ENCODE measurements at places on chromosomes 6 and 20.

DNA sequence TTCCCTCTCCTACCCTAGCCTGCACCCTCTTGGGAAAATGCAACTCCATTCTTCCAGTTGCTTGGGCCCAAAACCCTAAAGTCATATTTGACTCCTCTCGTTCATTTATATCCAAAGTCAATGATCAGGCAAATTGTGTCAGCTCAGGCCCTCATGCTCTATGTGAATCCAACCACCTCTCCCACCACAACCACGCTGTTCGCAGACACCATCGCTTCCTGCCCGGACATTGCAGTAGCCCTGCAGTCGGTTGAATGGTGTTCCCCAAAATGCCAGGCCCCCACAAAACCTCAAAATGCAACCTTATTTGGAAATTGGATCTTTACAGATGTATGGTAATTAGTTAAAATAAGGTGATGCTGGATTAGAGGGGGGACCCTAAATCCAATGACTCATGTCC lies 98.3 kb downstream of the PREX1 start:
- no peak for DNase-seq

- DNase-seq, result no peak
These were observed 57.3 kb downstream of the DLL1 start for GRCh38 chr6:170233286-170234205.

- DNase-seq, result no peak
These were observed 45.6 kb downstream of the BTBD9 start for GRCh38 chr6:38593998-38594665.

DNA sequence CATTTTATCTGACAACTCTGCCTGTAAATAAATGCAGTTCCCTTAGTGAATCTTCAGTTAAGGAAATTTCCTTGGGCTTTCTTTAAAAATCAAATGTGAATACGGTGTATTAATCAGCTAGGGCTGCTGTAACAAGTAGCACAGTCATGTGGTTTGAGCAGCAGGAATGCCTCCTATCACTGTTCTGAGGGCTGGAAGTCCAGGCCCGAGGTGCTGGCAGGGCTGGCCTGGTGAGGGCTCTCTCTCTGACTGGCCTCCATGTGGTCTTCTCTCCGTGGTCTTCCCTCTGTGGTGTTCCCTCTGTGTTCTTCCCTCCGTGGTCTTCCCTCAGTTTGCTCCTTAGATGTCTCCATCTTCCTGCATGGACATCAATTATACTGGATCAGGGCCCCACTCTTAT lies 124.1 kb downstream of the SMOC2 start:
- no peak for DNase-seq

DNA sequence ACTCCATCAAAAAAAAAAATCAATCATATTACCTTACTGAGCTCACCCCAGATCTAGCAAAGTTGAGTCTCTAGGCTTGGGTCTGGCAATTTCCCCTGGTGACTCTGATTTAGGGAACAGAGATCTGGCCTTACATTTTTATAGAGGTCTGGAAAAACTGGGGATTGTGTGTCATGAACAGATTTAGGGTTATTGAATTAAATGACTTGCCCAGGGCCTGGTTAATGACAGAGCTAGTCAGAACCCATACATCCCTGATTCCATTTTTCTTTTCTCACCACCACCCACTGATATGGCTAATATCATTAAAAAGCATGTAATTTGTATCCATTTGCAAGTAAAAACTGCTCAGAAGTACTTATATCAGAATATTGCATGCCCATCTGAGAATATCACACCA lies 163.4 kb upstream of the OGFRL1 start:
- no peak for DNase-seq

DNA sequence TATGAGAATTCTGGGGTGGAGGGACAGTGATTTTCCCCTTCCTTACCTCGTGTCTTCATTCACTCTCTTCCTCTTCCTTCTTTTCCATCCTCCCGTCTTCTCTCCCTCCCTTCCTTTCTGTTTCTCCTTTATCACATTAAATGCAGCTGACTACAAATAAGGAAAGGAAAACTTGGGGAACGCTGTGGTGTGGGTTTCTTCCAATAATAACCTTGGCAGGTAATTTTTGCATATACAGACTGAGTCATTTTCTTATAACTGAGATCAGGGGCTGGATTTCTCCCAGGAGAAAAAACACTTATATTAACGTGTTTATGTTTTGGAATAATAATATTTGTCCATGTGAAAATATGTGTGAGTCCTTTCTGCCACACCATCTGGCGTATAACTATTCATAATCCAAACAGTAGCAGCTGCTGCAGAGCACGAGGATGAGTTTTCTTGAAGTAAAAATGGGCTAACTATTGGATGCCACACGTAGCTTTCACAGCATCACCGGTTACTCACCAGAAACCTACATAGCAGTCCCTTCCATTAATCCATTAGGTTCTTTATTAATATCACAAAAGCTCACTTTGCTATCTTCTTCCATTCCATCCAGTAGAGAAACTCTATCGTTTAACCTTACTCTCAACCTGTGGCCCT lies 139.2 kb upstream of the SASH1 start:
- no peak for DNase-seq

DNA sequence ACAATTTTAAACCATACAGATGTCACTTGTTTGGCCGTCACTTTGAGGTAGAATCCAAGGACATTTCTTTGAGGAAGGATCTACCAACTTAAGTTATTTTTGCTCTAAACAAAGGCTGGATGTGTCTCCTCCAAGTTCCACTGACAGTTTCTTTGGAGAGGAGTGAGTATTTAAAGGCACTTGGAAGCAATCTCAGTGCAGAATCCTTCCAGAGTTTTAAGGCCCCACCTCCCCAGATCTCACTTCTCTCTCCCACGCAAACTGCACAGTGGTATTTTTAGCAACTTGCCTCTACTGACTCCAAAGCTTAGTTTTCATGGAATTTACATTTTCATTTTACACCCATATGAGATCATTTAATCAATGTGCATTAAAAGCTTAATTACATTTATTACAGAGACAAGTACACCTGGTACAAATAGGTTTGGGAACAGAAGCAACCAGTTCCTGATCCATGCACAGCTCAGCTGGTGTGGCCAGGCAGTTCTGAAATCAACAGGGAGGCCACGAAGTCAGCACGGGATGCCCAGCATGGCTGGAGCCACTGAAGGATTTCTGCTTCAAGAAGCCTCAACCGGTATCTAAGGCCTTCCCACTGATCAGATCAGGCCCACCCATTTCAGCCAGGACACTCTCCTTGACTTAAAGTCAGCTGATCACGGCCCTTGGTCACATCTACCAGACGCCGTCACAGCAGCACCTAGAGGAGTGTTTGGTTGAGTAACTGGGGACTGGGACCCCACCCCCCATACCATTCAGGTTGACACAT lies 109.8 kb downstream of the SYCP2 start:
- DNase-seq, result no peak

DNA sequence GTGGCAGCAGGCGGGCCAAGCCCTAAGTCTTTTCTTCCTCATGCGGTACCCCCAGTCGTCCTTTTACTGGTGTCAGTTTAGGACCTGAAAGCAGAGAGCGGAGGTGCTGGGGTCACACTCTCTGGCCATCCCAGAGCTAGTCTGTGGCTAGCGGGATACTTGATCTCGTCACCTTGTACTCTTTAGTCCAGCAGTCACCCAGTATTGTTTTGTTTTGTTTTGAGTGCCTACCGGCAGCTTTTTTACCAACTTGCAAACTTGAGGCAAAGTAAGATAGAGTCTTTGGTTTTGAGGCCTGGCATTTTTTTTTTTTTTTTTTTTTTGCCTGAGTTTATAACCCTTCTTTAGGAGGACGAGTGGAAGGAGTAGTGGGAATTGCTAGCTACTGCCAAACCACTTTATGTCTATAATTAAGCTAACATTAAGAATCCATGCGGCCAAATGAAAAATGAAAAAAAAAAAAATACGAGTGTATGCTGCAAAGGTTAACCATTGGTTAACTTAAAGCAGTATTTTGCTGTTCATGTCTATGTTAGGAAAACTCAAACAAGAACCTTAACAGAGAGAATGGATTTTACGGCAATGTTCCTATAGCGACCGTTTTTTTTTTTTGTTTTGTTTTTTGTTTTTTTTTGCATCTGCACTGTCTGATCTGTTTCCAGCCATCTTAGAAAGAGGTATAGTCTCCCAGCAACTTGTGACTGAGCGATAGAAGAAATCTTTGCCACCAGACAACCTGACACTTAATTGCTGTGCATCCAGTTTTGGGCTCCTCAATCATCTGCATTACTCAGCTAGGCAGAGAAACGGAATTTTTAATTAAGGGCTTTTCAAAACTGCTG lies 56.9 kb downstream of the FAM217A start:
- DNase-seq, result no peak

- DNase-seq, result no peak
These were observed 149.1 kb downstream of the SYCP2 start for GRCh38 chr20:59784365-59784764.

GRCh38 chr20:54474866-54475265 lies 527 bp upstream of the DOK5 start:
- peak; percentile 5 for DNase-seq

GRCh38 chr6:125749865-125750691 lies 646 bp downstream of the HEY2 start:
- no peak for DNase-seq

DNA sequence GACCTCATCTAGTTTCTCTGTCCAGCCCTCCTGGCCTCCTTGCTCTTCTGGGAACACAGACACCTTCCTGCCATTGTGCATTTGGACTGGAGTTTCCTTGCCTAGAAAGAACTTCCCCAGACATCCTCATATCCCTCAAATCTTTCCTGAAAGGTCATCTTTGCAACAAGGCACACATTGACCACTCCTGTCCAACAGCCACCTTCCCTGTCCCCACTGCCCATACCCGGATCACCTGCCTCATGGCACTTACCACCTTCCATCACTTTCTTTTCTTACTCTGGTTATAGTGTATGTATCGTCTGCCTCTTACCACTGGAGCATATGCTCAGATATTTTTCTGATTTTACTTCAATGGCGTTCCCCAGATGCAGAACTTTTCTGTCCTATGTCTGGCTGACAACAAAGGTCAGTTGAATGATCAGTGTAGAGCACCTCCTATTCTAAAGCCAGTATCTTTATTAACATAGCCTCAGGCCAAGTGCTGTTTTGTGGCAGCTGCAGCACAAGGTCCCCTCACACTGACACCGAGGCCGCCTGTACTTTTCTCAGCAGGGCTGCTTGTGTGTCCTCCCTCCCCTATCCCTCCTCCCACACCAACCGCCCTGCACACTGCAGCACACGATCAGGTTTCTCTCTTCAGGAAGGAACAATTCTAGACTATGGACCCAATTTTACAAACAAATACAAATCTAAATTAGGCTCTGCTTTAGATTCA lies 4.1 kb downstream of the HLA-C start:
- no peak for DNase-seq

GRCh38 chr20:14148042-14148441 lies 152.7 kb downstream of the MACROD2 start:
- no peak for DNase-seq

- DNase-seq, result no peak
These were observed 516 bp downstream of the TCP11 start for GRCh38 chr6:35140639-35141006.

GRCh38 chr6:2744209-2744771 lies 6.4 kb downstream of the MYLK4 start:
- DNase-seq, result no peak

GRCh38 chr20:34458631-34459030 lies 57.6 kb upstream of the DYNLRB1 start:
- no peak for DNase-seq

DNA sequence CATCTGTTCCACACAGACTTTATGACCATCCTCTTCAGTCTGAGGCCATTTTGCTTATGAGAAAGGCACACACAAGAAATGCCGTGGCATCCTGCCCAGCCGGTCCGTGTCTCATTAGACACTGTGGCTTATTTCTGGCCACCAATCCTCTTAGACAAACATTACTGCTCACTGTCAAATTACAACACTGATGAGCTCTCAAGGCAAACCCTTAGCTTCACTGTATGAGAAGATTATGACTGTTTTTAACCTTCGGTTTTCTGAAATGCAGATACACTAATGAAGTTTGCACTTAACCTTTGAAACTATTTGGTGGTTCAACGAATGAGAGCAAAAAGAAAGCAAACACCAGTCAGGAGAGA lies 50.5 kb upstream of the DST start:
- no peak for DNase-seq

- no peak for DNase-seq
These were observed 10.7 kb downstream of the EZR start for GRCh38 chr6:158808442-158808833.

GRCh38 chr6:112004201-112005012 lies 49.5 kb upstream of the CCN6 start:
- no peak for DNase-seq

GRCh38 chr6:81172056-81172740 lies 580.3 kb downstream of the TENT5A start:
- DNase-seq, result no peak

GRCh38 chr6:11961923-11962322 lies 50.2 kb upstream of the HIVEP1 start:
- DNase-seq, result no peak

GRCh38 chr20:5056801-5057599 lies 55.7 kb upstream of the SLC23A2 start:
- DNase-seq, result peak; percentile 86

- DNase-seq, result no peak
These were observed 560.4 kb upstream of the JAG1 start for GRCh38 chr20:11234181-11234580.

DNA sequence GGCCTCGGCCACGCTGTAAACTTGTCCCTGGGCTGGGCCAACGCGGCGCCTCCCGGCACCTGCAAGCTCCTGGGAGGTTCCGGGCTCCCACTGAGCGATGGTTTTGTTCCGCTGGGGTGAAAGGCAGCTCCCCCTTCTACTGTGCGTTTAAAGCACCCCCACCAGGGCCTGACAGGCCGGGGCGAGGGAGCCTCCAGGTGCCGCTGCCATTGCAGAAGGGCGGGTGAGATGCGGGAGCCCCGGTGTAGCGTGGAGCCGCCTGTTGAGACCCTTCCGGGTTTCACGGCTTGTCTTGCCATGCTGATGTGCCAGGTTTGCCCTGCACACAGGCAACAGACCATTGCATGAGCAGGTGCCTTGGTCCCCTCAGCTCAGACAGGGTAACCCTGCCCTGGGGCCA lies 2.9 kb downstream of the COL20A1 start:
- DNase-seq, result no peak

DNA sequence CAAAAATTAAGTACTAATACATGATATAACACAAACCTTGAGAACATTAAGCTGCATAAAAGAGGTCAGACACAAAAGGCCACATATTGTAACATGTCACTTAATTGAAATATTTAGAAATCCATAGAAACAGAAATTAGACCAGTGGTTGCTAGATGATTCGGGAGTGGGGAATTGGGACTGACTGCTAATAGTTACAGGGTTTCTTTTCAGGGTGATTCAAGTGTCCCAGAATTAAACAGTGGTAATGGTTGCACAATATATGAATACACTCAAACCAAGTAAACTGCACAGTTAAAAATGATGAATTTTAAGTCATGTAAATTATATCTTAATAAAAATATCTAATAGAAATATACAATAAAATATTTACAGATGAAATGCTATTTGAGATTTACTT lies 174.5 kb downstream of the WDR27 start:
- no peak for DNase-seq

DNA sequence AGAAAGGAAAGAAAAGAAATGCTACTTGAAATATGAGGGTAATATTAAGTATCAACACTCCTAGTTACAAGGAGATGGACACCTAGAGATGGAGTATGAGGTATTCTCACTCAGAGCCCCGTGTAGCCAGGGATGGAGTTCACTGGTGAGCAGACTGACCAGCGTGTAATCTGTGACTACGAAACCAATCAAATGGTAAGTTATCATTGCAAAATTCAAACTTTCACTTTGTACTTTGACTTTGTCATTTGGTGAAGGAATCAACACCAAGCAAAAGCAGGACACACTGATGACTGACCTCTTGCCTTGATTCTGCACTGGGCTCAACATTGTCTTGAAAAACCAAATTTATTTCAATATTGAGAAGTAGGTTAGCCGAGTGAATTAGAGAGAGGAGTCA lies 51.8 kb downstream of the DCDC2 start:
- no peak for DNase-seq

- no peak for DNase-seq
These were observed 58.0 kb downstream of the PACRG start for GRCh38 chr6:162785632-162786242.

Measured in activated CD4-positive, alpha-beta T cell treated with anti-CD3 and anti-CD28 coated beads, Interleukin-10, Interleukin-2, amounts not matched to agents 100 ng/mL and 50 ng/mL, durations not matched to agents 16 hours and 8 hours (primary cell).